PC-9 (cell line): ENCODE measurements at places on chromosomes 12 and 14. TPM values are rescaled to one million over a fixed set of nuclear protein-coding genes. Genes with fewer than 3 reads are reported as not detected.

SLCO1B1 gene
- total RNA-seq: 0.30 and 0.50 TPM in 2 replicates

DNA sequence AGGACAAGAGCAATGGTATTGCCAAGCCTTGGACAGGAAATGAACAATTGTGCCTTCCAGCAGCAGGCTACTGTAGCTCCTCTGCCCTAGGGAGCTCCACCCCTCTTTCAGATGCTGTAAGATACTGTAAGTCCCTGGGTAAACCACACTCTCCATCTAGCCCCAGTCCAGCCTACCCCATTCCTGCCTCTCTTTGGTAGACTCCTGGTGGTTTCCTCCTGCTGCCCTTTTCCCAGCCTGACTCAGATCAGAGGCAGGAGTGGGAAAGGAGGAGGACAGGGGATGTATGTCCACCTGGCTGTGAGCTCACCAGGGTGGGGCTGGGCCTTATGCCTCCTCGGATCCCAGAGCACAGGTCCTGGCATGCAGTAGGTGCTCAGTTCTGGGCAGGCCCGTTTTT is 174.6 kb downstream of the ESRRB start:
- H3K27ac ChIP-seq: no peak overlapping the region
- H3K4me1 ChIP-seq: no peaks in the 10 kb centered on the region
- H3K27me3 ChIP-seq: peaks cover 89% of the 10 kb centered on the region
- no peak overlapping the region for H3K4me3 ChIP-seq
- no peak for DNase-seq

DNA sequence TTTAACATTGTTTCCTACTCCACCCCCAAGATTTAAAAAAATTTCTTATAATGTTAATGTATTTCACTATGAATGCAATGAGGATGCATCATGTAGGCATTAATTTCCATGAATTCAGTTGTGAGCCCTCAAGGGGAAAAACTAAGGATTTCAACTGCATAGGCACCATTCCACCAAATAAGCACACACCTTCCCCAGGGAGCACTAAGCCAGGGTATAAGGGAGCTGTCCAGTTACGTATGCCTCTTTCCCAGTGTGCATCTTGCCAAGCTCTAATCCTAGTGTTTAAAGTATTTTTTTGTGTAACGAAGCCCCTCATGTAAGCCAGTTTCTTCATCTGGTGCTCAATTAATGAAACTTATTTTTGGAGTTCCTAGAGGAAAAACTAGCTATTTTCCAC is 6.6 kb downstream of the FERMT2 start:
- peaks cover 7% of the 10 kb centered on the region for H3K4me1 ChIP-seq
- DNase-seq: no peak
- no peaks in the 10 kb centered on the region for H3K27me3 ChIP-seq
- H3K36me3 ChIP-seq: no peaks in the 10 kb centered on the region
- no peak overlapping the region for H3K27ac ChIP-seq

DNA sequence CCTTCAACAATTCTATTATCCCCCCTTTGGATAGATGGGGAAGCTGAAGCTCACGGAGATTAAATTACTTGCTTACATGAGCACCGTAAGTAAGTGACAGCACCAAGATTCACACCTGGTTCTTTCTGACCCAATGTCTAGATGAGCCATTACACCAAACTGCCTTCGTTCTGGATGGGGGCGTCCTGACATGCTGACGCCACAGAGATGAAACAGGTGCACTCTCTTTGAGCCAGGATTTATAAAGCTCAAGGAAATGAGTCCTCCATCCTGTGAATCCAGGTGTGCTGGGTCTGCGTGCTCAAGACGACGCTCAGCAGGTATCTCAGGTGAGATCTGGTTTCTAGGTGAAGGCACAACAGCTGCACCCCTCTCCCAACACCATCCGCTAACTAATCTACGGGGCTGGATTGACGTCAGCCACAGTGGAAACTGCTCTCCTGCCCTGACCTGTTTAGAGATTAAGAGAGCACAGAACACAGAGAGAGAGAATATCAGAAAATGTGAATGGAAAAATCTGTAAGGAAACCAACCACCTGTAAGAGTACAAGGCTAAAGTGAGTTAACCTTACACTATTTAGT is 61.6 kb downstream of the KSR2 start:
- H3K4me3 ChIP-seq: no peak overlapping the region
- no peaks in the 10 kb centered on the region for H3K27me3 ChIP-seq
- no peaks in the 10 kb centered on the region for H3K36me3 ChIP-seq
- no peak for DNase-seq
- no peaks in the 10 kb centered on the region for H3K4me1 ChIP-seq

BEGAIN gene
- total RNA-seq: not detected in 2 replicates

GRCh38 chr12:57090490-57090889 is 1.6 kb downstream of the NAB2 start:
- no peak overlapping the region for H3K27ac ChIP-seq
- peaks cover 5% of the 10 kb centered on the region; the same call in 1 of the 2 replicates for H3K4me1 ChIP-seq
- no peaks in the 10 kb centered on the region for H3K36me3 ChIP-seq
- H3K4me3 ChIP-seq: no peak overlapping the region
- DNase-seq: no peak
- no peaks in the 10 kb centered on the region for H3K27me3 ChIP-seq

DNA sequence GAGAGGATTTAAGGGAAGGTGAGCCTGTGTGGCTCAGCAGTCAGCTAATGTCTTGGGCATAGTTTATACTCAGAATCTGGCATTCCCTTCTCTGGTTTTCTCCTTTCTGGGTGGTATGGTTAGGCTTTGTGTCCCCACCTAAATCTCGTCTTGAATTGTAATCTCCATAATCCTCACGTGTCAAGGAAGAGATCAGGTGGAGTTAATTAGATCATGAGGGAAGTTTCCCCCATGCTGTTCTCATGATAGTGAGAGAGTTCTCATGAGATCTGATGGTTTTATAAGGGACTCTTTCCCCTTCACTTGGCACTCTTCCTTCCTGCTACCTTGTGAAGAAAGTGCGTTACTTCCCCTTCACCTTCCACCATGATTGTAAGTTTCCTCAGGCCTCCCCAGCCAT is 169.8 kb upstream of the PELI2 start:
- H3K4me3 ChIP-seq: no peak overlapping the region
- H3K27me3 ChIP-seq: no peaks in the 10 kb centered on the region
- H3K27ac ChIP-seq: no peak overlapping the region

KLRB1 gene
- total RNA-seq: not detected in 2 replicates

SLC2A3 gene
- 24.9 and 26.2 TPM in 2 replicates for total RNA-seq
